Tibial artery (tissue), 4 donors: ENCODE measurements at places on chromosomes 2 and 18.

DNA sequence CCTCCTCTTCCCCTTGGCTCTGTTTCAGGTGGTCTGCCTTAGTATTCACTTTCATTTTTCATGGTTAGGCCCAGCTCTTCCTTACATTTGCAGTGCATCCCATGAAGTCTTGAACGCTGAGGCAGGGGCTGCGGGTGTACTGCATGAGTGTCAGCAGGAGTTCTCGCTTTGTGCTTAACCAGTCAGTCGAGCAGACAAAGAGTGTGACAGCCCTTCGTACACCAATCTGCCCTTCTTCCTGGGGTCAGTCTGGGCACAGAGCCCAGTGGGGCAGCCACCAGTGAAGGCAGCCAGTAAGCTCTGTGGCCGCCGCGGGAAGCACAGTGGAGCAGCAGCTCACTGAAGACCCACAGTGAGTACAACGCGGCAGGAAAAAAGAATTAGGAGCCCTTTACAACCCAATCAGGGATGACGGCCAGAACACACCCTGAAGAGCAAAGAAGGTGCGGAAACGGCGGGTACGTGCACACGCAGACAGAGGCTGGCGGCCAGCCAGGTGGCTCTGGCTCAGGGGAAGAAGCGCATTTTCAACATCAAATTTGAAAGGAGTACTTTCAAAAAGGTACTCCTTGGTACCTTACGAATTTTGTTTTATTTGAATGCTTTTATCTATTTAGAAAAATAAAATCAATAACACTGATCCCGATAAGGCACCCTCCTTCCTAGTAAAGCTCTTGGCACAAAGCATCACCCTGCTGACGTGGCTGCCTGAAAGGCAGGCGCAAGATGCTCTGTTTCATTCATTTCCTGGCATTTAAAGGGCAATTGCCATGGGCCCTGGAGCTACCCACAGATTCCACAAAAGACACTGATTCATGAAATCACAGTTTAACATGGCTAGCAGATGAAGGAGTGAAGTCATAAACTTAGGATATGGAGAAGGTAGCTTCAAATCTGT is 47.0 kb upstream of the SEMA4C start:
- H3K27ac ChIP-seq: no peak overlapping the region
- no peak overlapping the region for H3K4me3 ChIP-seq
- no peak for DNase-seq
- H3K27me3 ChIP-seq: peaks cover 4% of the 10 kb centered on the region

- H3K4me3 ChIP-seq: no peak overlapping the region
- H3K36me3 ChIP-seq: peaks cover 11% of the 10 kb centered on the region
- no peaks in the 10 kb centered on the region for H3K27me3 ChIP-seq
Measured at GRCh38 chr18:686339-687111, 25.9 kb downstream of the ENOSF1 start.

- no peak for DNase-seq
- H3K4me3 ChIP-seq: no peak overlapping the region
- H3K27ac ChIP-seq: no peak overlapping the region
- H3K4me1 ChIP-seq: peaks cover 9% of the 10 kb centered on the region
- H3K27me3 ChIP-seq: no peaks in the 10 kb centered on the region
Measured at GRCh38 chr2:227411320-227411989, 23.7 kb upstream of the SCYGR1 start.

- no peaks in the 10 kb centered on the region for H3K27me3 ChIP-seq
- H3K4me3 ChIP-seq: no peak overlapping the region
- no peak for DNase-seq
- no peak overlapping the region for H3K27ac ChIP-seq
Measured at GRCh38 chr2:190929919-190930318, 49.3 kb downstream of the GLS start.

DNA sequence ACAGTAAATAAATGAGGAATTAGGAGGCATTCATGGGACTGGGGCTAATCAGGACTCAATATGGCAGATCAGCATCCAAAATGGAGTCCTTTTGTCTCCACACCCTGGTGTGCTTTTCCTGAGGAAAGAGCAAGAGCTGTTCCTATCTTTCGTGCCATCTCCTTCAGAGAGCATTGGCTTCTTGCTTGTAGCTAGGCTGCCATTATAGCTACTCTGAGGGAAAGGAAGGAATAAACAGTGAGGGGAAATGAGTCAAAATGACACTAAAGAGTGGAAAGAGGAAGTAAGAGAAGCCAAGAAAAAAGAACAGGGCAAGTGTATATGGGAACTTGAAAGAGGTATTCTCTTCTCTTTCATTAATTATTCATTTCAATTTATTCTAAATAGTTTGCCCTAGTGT is 8.4 kb upstream of the NMI start:
- DNase-seq: no peak
- no peaks in the 10 kb centered on the region for H3K27me3 ChIP-seq
- no peak overlapping the region for H3K4me3 ChIP-seq

- no peaks in the 10 kb centered on the region for H3K4me1 ChIP-seq
- H3K36me3 ChIP-seq: peaks cover 17% of the 10 kb centered on the region
- no peak overlapping the region for H3K27ac ChIP-seq
- no peaks in the 10 kb centered on the region for H3K27me3 ChIP-seq
Measured at GRCh38 chr2:64462940-64463700, 9.2 kb downstream of the LGALSL start.

GRCh38 chr2:142286618-142287017 is 155.8 kb upstream of the LRP1B start:
- no peak overlapping the region for H3K27ac ChIP-seq
- no peaks in the 10 kb centered on the region for H3K4me1 ChIP-seq
- no peaks in the 10 kb centered on the region for H3K36me3 ChIP-seq

- no peak overlapping the region for H3K27ac ChIP-seq
- no peak overlapping the region for H3K4me3 ChIP-seq
- DNase-seq: peak; percentile 58
- no peaks in the 10 kb centered on the region for H3K27me3 ChIP-seq
- H3K36me3 ChIP-seq: no peaks in the 10 kb centered on the region
- no peaks in the 10 kb centered on the region for H3K4me1 ChIP-seq
Measured at GRCh38 chr2:22355816-22356433, 1029.1 kb upstream of the KLHL29 start.

- peaks cover 25% of the 10 kb centered on the region for H3K36me3 ChIP-seq
- no peaks in the 10 kb centered on the region for H3K4me1 ChIP-seq
- no peak for DNase-seq
- no peaks in the 10 kb centered on the region for H3K27me3 ChIP-seq
- H3K4me3 ChIP-seq: no peak overlapping the region
Measured at GRCh38 chr2:17680119-17680518, 73.5 kb downstream of the SMC6 start.

- no peaks in the 10 kb centered on the region for H3K4me1 ChIP-seq
- no peaks in the 10 kb centered on the region for H3K27me3 ChIP-seq
- no peak for DNase-seq
Measured at GRCh38 chr2:47299555-47299954, 103.4 kb upstream of the MSH2 start.

- DNase-seq: no peak
- H3K4me3 ChIP-seq: no peak overlapping the region
- H3K36me3 ChIP-seq: peaks cover under 1% of the 10 kb centered on the region
- no peak overlapping the region for H3K27ac ChIP-seq
- H3K4me1 ChIP-seq: no peaks in the 10 kb centered on the region
Measured at GRCh38 chr2:135948141-135948540, 37.3 kb downstream of the DARS1 start.

DNA sequence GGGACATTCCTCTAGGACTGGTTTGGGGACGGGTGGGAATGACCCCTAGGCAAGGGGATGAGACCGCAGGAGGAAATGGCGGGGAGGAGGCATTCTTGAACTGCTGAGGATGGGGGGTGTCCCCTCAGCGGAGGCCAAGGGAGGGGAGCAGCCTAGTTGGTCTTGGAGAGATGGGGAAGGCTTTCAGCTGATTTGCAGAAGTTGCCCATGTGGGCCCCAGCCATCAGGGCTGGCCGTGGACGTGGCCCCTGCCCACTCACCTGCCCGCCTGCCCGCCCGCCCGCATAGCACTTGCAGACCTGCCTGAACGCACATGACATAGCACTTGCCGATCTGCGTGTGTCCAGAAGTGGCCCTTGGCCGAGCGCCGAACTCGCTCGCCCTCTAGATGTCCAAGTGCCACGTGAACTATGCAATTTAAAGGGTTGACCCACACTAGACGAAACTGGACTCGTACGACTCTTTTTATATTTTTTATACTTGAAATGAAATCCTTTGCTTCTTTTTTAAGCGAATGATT is 4.9 kb downstream of the INHBB start:
- H3K36me3 ChIP-seq: peaks cover 23% of the 10 kb centered on the region
- DNase-seq: no peak
- H3K4me3 ChIP-seq: no peak overlapping the region
- peaks cover 19% of the 10 kb centered on the region for H3K4me1 ChIP-seq
- no peaks in the 10 kb centered on the region for H3K27me3 ChIP-seq
